ENCODE measurements at places on chromosomes 2 and 18.

DNA sequence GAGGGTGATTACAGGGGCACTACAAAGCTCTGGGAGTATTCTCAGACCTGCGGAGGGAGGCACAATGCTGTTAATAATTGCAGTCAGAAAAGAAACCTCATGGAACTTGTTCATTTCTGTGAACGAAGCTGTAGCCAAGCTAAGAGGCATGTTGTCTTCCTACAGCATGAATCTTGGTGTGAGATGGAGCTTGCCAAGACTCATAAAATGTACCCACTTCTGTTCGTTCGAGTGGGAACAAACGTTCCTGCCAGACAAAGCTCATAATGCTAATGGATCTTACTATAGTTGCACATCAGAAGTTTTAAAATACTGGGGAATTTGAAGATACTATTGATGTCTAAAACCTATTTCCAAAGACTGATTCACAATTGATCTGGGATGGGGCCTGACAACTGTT, 489.1 kb downstream of the ZEB2 start:
- DNase-seq = no peak

- no peak for DNase-seq
Observed at GRCh38 chr2:78353168-78353567, 672.3 kb upstream of the REG3G start.

- no peak for DNase-seq
Observed at GRCh38 chr2:99834426-99834825, 308.0 kb downstream of the AFF3 start.

- DNase-seq = no peak
Observed at GRCh38 chr2:212227755-212228154, 310.8 kb downstream of the ERBB4 start.

GRCh38 chr2:172964511-172965139, 111.0 kb upstream of the MAP3K20 start:
- DNase-seq = no peak

Measured in stimulated activated CD4-positive, alpha-beta T cell treated with anti-CD3 and anti-CD28 coated beads, Interleukin-4, amount 100 ng/mL, for 1 hour (primary cell).